ENCODE measurements at places on chromosomes 2 and 18. TPM values are rescaled to one million over a fixed set of nuclear protein-coding genes. Genes with fewer than 3 reads are reported as not detected.

The RBKS gene
- 2.6 TPM for total RNA-seq

The ACTG2 gene
- 6.7 TPM for total RNA-seq

The CYP27A1 gene
- 15.0 TPM for total RNA-seq

The PCARE gene
- total RNA-seq: 0.47 TPM

The TUBA3D gene
- 14.8 TPM for total RNA-seq

The RPL37A gene
- 2,258 TPM for total RNA-seq

The IL1F10 gene
- total RNA-seq: not detected

The SPR gene
- 48.4 TPM for total RNA-seq

The UGT1A4 gene
- not detected for total RNA-seq

The SATB2 gene
- 2.2 TPM for total RNA-seq

The ZNF512 gene
- 25.0 TPM for total RNA-seq

The ODC1 gene
- total RNA-seq: 40.2 TPM

The INO80B gene
- total RNA-seq: 21.0 TPM

The MYCN gene
- total RNA-seq: 0.23 TPM

The CD226 gene
- 1.1 TPM for total RNA-seq

The TRABD2A gene
- total RNA-seq: 0.80 TPM

The OST4 gene
- total RNA-seq: 484 TPM

The LYPD6B gene
- total RNA-seq: not detected

The CCBE1 gene
- total RNA-seq: 1.1 TPM

The NDC80 gene
- total RNA-seq: 0.28 TPM

The AQP12A gene
- not detected for total RNA-seq

Data from right cardiac atrium (tissue), 5 donors.